ENCODE measurements at places on chromosomes 3 and 15.

DNA sequence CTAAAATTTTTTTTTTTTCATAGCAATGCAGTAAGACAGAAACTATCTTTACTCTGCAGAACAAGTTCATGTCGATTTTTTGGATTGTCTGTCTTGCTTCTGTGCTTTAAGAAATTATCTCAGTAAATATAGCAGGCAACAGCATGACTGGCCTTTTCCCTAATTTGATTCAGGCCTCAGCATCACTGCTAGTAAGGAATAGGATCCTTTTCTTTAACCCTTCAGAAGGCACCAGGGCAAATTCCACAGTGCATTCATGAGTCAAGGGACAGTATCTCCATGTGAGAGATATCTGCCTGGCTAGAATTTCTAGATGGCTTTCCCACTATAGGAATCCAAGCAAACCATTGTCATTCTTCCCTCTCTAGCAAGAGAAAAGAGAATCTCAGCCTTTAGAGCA is 71.4 kb downstream of the TIPARP start:
- DNase-seq = no peak

DNA sequence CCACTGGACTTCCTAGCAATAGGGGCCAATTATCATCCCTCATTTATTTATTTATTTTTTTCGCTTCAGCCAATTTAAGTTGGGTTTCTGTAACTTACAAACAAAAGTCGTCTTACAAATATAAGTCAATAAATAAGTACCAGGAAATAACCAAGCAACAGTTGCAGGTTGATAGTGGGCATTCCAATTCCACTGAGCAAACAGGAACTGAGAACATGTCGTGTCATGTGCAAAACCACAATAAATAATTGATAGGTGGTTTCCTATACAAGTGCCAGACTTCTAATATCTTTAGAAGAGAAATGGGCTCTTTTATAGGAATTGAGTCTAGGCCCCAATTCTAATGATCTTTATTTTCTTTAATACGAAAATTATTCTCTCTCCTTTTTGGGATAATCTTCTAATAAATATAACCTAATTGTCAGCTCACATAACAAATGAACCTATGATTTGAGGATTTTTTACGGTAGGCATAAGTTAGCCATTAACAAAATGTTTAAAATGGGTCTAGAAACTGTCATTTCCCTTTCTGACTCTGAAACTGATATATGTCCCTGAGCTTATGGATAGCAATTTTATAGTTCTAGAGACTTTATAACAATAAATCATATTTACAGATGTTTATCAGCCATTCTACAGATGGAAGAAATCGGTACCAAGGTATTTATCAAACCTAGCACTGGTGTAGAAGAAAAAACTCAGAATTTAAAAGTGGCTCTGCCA is 571.8 kb downstream of the FOXP1 start:
- DNase-seq = no peak

DNA sequence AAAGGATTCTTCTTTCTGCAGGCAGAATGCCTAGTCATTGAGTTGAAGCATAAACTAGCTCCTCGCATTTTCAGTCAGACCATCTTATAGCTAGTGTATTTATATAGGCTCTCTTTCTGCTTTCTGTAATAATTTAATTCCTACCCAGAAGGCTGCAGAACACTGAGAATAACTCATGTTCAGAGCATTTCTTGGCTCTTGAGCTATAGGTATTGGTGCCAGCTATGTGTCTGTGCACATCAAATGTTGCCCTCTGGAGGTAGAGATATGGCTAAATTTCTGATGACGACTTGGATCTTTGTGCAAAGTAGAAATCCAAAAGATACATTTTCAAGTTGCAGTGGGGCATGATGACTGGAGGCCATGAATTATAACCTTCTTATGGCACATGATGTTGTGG is 336.2 kb upstream of the TPM1 start:
- DNase-seq = no peak

DNA sequence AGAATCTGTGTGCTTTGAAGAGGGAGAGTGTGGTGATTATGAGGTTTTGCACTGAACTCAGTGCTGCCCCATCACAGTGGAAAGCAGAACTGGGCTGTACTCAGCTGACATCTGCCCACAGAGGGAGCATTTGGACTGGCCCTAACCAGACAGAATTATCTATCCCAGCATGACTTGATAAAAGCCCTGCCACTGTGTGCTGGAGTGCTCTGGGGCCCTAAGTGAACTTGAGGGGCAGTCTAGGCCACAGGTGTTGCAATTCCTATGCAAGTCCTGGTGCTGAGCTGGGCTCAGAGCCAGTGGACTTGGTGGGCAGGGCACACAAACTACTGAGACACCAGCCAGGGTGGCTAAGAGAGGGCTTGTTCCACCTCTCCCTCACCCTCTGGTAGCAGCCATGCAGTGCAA is 269.2 kb upstream of the CTNNB1 start:
- DNase-seq = no peak

- DNase-seq = peak; percentile 13
These were observed 83.3 kb downstream of the ADCY5 start for GRCh38 chr3:123365450-123366143.

GRCh38 chr3:38411591-38411990 is 42.1 kb upstream of the ACVR2B start:
- no peak for DNase-seq

GRCh38 chr3:142209655-142210054 is 15.7 kb downstream of the GK5 start:
- DNase-seq = no peak

DNA sequence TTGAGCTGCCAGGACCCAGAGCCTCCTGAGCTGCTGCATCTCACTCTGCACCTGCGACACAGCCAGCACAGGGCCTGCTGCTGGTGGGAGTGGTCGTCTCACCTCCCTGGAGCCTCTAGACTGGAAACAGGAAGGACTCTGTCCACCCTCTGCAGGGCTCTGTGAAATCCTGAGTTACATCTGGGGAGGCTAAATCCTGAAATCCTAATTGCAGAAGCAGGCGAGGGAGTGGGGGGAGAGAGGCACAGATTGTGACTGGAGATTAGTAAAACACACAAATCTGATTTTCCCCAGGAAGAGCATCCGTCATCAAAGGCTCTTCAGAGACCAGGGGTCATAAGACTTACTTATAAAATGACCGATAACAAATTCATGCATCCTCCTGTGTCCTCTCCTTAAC is 31.6 kb upstream of the GABRG3 start:
- no peak for DNase-seq

DNA sequence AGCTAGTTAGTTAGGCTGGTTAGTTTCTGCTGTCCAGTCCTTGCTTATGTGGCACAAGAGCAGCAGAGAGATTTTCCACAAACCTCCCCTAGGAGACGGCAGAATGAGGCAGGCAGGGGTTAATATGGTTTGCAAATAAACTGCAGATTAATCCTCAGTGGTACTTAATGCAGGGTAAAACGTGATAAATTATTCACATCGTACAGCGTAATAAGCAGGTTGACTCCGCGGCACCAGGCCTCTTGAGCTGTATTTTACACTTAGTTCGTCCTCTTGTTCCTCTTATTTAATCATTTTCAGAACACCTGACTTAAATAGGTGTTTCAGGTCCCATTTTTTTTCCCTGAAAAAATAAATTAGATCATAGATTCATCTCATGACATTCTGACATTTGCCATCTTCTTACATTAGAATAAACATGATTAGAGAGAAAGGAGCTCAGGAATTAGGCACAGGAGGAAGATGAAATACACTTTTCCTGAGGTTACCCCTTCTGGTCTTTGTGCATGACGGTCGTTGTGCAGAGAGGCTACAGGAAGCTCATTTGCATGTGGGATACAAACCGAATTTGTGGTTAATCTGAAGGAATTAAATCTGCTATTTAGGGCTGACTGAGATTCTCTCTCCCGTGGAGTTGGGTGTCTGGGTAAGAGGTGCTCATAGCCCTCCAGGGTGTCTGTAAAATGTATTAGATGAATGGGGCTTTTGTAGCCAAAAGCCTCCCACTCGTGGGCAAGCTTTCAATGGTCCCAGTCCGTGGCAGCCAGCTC is 27.1 kb upstream of the VPS8 start:
- DNase-seq = peak; percentile 21

GRCh38 chr3:47647550-47647949 is 68.9 kb upstream of the CSPG5 start:
- DNase-seq = no peak

DNA sequence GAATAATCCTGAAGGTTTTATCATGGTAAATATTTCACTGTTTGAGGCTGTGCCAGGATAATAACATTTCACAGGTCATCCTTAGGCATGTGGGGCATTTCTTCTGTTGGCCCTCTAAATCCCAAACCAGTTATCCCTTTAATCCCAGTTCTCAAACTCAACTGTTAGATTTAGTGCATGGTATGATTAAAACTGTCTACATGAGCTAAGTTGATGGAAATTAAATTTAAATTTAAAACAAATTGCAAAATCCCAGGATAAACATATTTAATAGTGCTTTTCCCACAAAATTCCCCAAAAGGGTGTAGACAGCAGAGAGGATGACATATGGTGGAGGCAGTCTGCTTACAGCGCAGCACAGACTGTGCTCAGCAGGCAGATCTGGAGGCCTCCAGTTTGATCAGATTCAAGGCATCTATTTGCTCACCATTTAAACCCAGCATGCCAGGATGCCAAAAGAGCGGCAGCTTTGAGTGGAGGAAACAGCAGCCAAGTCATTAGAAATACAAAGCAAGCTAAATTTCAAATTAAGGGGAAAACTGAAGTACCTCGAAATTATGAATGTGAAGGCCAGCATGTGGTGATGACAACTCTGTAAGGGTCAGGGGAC is 325.8 kb downstream of the KCNH8 start:
- peak; percentile 4 for DNase-seq

GRCh38 chr3:123327956-123328850 is 120.7 kb downstream of the ADCY5 start:
- DNase-seq = no peak

DNA sequence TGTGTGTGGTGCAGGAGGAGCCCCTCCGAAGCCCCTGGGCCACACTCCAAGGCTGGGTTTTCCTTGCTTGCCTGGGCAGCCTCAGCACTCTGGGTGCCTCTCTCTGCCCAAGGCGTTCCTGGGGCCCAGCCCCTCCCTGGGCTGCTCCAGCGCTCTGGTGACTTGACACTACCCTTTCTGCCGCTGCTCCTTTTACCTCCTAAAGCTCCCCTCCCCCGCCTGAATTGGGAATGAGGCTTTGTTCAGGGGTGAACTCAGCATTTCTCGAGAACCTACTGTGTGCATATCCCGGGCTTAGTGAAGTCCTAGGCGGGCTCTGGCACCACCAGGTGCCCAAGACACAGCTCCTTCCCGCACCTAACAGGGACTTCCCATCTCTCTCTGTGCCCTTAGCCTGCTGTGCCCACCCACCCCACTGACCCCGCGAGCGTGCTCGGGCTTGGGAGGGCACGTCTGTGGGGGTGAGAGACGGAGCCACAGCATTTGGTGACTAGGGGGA is 1.2 kb upstream of the BAHD1 start:
- peak; percentile 14 for DNase-seq

DNA sequence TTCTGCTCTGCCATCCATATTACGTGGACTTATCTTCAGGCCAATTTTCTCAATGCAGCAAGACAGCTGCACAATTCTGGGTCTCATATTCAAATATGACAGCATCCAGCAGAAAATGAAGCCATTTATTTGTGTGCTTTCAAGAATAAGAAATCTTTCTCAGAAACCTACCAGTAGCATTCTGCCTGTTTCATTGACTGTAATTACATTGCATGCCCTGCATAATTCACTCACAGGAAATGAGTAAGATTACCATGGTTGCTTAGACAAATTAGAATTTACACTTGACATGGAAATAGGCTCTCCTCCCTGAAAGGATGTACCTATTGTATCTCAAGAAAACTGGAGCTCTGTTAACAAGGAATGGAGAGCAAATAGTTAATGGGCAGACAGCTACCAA is 346.6 kb upstream of the DCBLD2 start:
- DNase-seq = no peak

DNA sequence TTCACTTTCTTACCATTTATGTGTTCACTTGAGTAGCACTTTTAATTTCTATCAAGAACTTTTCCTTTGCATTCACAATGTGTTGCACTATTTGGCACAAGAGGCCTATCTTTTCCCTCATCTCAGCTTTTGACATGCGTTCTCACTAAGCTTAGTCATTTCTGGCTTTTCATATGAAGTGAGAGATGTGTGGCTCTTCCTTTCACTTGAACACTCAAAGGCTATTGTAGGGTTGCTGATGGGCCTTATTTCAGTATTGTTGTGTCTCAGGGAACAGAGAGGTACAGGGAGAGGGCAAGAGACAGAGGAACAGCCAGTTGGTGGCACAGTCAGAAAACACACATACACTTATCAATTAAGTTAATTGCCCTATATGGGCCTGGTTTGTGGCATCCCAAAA is 127.4 kb upstream of the MLF1 start:
- DNase-seq = no peak

DNA sequence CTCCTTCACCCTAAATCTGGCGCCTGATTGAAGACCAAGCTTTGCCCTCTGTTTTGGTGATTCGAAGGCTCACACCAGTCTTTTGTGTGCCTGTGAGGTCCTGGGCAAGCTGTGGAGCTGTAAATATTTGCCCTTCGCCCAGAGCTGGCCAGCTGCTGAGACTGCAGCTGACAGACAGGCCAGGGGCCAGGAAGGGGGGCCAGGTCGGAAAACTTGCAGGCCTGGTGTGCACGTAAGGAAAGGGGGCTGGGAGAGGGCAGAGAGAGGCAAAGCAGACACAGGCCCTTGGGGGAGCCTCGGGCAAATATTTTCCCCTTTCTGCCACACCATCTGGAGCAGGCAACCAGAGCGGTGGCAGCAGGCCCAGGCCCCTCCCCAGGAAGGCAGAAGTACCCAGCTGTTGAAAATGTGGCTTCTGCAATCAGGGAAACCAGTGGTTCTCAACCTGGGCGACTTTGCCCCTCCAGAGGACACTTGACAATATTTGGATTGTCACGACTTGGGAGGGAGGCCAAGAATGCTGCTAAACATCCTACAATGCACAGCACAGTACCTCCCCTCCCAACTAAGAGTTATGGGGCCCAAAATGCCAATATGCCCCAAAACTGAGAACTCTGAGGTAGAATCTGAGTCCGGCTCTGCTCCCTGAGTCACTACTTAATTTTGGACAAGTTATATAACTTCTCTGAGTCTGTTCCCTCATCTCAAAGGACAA is 2.5 kb downstream of the PDZRN3 start:
- peak; percentile 31 for DNase-seq

DNA sequence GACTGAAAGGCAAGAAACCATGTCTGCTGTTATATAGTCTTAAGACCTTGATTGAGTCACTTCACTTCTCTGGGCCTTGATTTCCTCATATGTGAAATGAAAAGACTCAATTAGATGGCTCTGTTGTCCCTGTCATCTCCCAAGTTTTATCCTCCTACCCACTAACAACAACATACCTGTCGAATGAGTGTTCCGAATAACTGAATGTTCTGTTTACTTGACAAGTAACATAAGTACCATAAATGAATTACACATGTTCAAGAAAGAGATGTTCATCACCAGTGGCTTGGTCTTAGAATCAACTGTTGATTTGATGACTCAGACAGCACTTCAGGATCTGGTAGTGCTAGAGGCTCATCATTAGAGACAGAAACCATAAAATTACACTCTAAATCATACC is 311.7 kb downstream of the VPS13C start:
- no peak for DNase-seq

Data from NCI-H2081 (cell line).